ENCODE measurements at places on chromosomes 13 and 19. TPM values are rescaled to one million over a fixed set of nuclear protein-coding genes. Genes with fewer than 3 reads are reported as not detected.

Gene PRKACA
- total RNA-seq, result 18.1 TPM

Gene ZNF573
- 4.2 TPM for total RNA-seq

Gene RNF17
- total RNA-seq, result 0.28 TPM

Gene CCDC61
- 3.6 TPM for total RNA-seq

Gene NALCN
- 5.6 TPM for total RNA-seq

Gene CNOT3
- 5.4 TPM for total RNA-seq

Gene LGALS4
- not detected for total RNA-seq

Gene ATP12A
- total RNA-seq, result not detected

Gene KLK6
- total RNA-seq, result not detected

Data from IMR-90 (cell line).